Coronary artery (tissue), 2 donors: ENCODE measurements at places on chromosomes 6 and 20.

DNA sequence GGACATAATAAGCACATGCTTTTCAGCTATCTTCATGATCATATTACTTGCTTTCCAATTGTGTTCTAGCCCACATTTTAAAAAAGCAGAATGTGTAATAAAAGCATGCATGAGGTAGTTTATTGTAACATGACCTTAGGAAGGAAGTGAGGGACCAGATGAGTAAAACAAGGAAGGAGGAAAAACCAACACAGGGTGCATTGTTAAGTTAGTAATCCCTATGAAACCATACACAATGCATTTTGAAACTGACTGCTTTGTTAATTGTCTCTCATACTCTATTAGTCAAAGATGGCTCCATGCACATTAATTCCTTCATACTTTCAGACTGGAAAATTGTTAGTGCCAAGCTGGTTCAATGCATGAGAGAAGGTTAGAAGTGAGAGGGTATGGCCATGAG is 37.7 kb upstream of the CENPW start:
- DNase-seq = no peak

GRCh38 chr20:37209661-37210314 is 30.4 kb upstream of the MROH8 start:
- DNase-seq = no peak

DNA sequence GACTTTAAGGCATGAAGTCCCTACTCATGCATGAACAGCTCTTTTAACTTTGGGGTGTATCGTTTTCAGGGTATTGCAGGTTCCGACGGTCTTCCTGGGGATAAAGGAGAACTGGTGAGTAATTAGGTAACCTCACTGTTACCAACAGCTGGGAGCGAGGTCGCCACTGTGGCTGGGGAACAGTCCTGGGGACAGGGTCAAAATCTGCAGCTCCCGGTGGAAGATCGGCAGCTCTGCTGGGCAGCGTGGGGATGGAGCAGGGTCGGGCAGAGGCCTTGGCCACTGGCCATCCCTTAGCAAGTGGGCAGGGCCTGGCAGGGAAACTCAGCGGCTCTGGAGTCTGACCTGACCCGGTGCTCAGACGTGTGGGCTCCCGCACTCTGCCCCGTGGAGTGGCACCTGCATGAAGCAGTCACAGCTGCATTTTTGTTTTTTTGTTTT is 16.1 kb downstream of the COL9A3 start:
- DNase-seq = peak; percentile 70

- DNase-seq = no peak
These were observed 640 bp downstream of the NFS1 start for GRCh38 chr20:35698298-35699126.

DNA sequence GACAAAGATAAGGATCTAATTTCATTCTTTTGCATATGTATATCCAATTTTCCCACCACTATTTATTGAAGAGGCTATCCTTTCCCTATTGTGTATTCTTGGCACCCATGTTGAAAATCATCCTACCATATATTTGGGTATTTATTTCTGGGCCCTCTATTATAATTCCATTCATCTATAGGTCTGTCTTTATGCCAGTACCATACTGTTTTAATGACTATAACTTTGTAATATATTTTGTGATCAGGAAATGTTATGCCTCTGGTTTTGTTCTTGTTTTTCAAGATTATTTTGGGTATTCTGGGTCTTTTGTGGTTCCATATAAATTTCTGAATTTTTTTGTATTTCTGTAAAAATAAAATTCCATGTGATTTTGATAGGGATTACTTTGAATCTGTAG is 347.6 kb upstream of the SULF2 start:
- DNase-seq = no peak

- DNase-seq = no peak
These were observed 388.3 kb downstream of the BMP2 start for GRCh38 chr20:7155794-7156193.
